Karpas-422 (cell line): ENCODE measurements at places on chromosomes 16 and 17. TPM values are rescaled to one million over a fixed set of nuclear protein-coding genes. Genes with fewer than 3 reads are reported as not detected.
A peak's percentile ranks its signal among the peaks of the same experiment; 100 is the strongest.

The KRTAP9-8 gene
- not detected in 2 replicates for total RNA-seq

The ABCC11 gene
- 0.07 and 0.15 TPM in 2 replicates for total RNA-seq

The CIBAR2 gene
- total RNA-seq = not detected in 2 replicates

The HOXB1 gene
- not detected in 2 replicates for total RNA-seq

The DLX4 gene
- total RNA-seq = not detected in 2 replicates

The KRTAP2-1 gene
- total RNA-seq = not detected in 2 replicates

DNA sequence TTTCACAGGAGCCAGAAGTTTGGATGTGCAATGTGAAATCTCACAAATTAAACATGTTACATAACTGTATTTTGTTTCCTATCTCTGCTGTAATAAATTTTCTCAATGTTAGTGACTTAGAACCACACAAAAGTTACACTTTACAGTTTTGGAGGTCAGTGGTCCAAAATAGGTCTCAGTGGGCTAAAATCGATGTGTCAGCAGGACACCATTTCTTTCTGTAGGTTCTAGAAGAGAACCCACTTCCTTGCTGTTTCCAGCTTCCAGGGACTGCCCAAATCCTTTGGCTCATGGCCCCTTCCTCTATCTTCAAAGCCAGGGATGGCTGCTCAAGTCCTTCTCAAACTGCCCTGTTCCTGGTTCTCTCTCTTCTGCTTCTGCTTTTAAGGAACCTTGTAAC, 252.7 kb downstream of the WWOX start:
- no peak for DNase-seq

- peak; percentile 57 for DNase-seq
Observed at GRCh38 chr16:17149904-17150483, 320.8 kb downstream of the XYLT1 start.

- DNase-seq = no peak
Observed at GRCh38 chr17:28698253-28698941, 13.3 kb downstream of the PROCA1 start.

DNA sequence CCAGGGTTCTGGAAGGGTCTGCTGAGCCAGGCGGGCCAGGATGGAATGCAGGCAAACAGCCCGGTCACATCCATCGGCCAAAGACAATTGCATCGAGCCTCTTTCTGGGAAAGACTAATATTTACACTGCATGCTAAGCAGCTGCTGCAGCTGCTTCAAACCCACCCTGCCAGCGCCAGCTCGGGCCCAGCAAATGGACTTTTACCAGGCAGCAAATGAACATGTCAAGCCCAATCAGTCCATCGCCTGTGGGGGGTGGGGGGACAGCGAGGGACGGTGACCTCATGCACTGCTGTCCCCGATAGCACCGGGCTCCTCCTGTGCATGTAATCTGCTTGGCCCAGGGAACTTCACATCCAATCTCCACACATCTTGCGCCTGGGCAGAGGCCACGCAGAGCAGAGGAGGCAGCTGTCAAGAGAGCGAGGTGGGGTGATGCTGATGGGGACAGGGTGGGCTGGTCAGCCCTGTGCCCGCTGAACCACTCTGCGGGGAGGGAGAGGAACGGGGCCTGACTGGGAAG, 39.4 kb upstream of the CDH5 start:
- no peak for DNase-seq

GRCh38 chr16:10683170-10683569, 11.6 kb downstream of the TEKT5 start:
- no peak for DNase-seq

DNA sequence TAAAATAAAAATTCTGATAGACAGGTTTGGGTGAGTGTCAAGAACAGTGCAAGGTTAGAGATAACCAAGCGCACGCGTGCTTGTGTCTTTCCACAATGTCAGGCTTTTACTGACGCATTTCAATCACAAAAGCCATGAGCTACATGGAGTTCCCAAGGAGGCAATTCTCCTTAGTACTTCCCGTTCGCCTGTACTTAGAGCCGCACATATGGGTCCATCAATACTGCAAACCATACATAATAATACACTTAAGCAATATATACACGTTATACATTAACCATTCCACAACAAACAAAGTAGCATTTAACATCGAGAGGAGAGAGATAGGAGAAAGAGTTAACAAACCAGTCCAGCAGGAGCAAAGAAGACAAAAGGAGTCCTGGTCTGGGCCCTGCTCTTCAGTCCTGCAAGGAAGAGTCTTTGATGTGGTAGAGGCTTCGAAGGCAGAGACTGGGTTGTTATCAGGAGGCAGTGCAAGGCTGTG, 11.9 kb upstream of the GPRC5C start:
- DNase-seq = no peak

DNA sequence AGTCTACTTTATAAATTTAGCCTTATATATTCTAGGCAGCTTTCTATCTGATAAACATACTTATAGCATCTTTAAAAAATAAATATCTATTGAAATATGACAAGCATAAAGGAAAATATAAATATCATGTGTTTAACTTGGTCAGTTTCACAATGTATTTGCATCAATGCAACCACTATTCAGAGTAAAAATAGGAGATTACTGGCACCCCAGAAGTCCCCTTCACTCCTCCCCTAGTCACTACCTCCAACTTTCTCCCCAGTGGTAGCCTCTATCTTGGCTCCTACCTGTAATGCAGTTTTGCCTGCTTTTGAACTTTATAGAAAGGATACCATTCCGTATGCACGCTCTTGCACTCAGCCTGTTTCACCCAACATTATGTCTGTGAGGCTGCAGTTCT, 3.2 kb upstream of the NOD2 start:
- no peak for DNase-seq

DNA sequence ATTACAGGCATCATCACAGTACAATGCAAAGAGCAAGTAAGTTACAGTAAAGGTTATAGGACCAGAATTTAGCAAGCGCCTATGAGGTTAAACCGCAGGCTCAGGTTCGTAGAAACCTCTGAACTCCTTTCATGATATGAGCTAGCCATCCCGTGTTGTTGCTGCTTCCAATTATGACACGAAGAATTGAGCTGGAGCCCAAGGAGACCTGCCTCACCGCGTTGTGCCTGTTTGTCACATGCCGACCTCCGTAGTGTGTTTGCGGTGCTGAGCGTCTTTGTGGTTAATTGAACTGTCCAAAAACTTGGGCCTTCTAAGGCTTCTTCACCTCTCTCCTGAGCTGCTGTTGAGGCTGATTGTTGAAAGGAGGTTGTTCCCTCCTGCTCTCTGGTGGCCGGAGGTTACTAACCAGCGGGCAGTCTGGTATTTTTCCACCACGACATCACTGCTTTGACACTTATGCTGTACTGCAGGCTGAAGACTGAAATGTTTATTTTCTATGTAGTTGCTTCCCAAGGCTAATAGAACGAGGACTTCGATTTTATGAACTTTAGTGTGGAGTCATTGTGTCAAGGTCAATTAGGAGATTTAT, 67.5 kb downstream of the SEC14L1 start:
- no peak for DNase-seq

DNA sequence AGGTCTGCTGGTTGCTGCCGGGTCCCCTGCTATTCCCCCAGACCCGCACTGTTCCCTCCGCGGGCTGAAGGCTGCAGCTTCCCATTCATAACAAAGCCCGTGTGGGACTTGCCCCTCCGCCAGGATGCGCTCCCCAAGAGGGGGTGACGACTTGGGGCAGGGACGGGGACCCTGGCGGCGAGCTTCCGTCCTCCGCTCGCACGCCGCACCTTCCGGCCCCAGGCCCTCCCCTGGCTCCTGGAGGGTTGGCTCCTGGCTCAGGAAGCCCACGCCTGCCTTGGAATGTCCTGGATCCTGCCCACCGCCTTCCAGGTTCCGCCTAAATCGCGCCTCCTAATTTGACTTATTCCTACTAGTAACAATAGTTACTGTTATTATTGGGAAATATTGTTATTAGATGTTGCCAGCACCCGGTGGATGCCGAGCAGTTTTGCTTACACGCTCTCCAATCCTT, 1.1 kb upstream of the TFAP4 start:
- DNase-seq = peak; percentile 86

DNA sequence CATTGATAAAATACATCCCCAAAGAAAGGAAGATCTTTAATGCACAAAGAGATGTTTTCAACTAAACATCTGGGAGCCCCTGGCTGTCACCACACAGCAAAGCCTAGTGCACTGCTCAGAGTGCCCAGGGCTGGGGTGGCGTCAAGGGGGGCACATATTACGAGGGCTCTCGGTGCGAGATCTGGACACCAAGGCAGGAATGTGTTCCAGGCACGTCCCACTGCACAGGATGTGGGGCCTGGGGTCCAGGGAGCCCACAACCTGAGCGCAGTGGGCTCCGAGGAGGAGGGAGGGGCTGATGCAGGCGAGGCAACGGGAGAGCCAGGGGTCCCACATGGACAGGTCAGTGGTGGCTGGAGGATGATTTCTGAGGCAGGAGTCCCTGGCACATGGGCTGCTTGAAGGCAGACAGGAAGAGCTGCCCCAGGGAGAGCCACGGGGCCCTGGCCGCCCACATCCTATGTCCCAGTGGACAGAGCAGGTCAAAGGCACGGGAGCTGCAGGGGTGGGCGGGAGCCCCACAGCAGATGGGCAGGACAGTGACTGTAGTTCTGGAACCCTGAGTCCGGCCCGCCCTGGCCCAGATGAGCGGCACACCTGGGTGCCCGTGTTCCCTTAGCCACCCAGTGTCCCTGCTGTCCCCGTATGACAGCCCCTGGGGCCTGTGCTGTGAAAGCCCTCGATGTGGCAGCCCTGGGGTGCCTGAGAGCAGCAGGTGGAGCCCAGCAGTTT, 56.4 kb downstream of the ZNF778 start:
- no peak for DNase-seq

- DNase-seq = no peak
Observed at GRCh38 chr17:15289285-15290183, 24.4 kb upstream of the PMP22 start.

DNA sequence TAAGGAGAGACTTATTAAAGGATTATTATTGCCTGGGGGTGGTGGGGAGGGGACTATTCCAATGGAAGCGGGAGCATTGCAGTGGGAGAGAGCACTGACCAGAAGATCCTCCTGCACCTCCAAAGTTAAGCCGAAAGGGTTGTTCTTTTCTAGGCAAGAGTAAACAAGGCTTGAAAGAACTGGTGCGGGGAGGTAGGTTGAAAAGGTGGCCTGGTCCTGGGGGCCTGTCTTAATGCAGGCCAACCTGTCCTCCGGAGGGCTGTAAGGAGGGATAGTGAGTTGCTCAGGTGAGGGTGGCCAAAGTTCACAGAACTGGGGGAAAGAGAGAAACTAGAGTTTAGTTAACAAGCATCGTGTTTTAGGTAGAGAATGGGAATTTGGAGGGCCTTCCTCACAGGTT, 65.3 kb downstream of the RAB11FIP4 start:
- DNase-seq = no peak

DNA sequence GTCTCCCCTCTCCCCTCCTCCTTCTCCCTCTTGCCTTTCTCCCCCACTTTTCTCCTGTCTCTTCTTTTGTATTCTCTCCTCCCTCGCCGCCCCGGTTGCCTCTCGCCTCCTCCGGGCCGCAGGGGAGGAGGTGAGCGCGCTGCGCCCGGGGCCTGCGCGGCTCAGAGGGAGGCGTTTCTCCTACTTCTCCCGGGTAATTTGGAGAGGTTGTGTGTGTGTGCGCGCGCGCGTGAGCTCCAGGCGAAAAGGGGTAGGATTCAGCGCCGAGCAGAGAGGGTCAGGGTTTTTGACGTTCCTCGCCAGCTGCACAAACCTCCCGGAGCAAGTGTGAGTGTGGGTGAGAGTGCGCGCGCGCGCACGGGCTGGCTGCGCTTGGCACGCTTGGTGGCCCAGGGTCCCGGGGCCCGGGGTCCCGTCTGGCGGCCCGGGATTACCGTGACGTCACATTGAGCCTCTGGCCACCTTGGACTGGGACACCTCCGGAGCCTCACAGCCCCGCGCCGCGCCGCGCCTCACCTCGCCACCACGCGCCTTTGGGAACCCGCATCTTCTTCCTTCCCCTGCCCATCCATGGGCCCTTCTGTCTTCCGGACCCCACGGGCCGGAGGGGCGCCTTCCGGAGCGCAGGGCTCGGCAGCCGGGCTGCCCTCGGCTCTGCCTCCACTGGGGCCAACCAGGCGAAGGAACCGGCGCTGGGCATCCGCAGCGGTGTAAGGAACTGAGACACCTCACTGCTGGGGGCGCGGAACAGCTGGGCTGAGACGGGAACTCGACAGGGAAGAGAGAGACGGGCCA, 479 bp downstream of the IRX6 start:
- no peak for DNase-seq

DNA sequence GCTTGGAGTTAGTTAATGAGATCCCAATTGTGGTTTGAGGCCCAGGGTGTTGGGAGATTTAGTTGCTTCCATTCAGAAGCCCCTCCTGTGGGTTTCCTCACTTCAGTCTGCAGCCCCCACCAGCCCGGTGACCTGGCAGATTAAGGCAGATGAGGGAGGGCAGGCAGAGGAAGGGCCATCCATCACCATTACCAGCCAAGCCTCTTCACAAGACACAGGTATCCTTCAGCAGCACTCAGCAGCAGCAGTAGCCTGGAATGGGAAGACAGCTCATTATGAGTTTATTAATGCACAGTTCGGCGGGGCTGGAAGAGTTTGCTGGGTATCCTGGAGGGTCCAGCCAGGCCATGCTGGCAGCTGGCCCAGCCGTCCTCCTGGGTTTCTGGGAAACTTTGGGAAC, 90.0 kb upstream of the GPRC5B start:
- DNase-seq = no peak

- no peak for DNase-seq
Observed at GRCh38 chr17:49015924-49016774, 19.0 kb downstream of the IGF2BP1 start.
